Retina (tissue), 1 donor: ENCODE measurements at places on chromosomes 3 and 15.

GRCh38 chr3:122969585-122970469, 57.7 kb downstream of the SEMA5B start:
- no peak for DNase-seq

DNA sequence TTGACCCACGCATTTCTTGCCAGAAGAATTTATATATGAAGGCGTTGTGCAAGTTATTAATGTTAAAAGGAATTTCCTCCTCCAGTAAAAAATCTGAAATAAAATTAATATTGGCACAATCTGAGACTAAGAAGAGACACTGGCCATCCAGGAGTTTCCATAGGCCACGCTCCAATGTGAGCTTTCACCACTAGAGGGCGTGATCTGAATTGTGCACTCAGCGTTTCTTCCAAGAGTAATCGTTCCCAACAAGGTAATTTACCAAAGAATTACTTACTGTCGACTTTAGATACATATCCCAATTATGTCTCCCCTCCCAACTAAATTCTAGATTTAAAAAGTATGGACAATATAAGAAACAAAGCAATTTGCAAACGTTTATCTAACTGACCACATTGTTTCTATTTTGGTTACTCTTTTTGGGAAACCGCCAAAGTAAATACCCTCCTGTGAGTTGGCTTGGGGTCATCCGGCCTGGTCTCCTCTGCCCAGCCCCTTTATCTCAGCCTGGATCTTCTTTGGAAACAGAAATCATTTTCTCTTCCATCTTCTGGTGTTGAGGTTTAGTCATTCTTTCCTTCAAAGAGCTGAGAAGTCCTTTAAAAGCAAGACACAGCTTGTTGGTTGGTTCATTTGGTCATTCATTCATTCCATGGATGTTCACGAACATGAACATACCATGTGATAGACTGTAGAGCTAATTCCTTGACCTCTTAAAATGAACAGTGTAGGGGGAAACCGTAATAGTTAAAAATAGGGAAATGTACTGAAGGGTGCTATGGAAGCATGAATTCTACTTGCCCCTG, 26.2 kb downstream of the POLR2M start:
- DNase-seq: peak; percentile 50

DNA sequence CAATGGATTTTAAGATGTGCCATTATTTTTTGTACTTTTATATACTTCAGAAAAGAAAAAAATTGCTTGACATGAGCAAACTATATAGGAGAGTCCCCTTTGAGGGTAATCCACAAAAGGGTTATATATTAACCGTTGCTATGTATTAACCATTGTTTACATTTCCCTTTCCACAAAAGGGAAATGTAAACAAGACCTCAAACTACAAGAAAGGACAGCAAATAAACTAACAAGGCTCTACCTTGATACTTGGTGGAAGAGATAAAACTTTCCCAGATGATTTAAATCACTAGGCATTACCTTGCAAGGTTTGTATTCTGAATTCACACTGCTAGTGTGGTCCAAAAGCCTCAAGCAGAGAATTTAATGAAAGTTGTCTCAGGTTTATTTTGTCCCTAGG, 616.3 kb upstream of the BCHE start:
- DNase-seq: no peak

DNA sequence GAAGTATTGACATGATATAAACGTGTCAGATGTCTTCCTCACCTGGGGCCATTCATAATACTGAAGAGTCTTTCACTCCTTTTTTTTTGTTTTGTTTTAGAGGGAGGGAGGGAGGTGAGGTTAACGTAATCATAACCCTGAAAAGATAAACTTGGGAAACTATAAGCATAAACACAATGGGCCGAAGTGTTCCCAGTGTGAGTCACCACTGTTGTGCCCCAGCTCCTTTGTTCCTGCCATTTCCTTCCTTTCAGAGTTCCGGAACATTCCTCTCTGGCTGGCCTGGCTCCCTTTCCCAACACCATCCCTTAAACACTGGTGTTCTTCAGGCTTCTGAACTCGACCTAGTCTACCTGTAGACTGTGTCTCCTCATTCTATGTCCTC, 18.6 kb downstream of the PLD1 start:
- DNase-seq: no peak

- DNase-seq: no peak
These were observed 108.1 kb upstream of the MELTF start for GRCh38 chr3:197137751-197138150.

DNA sequence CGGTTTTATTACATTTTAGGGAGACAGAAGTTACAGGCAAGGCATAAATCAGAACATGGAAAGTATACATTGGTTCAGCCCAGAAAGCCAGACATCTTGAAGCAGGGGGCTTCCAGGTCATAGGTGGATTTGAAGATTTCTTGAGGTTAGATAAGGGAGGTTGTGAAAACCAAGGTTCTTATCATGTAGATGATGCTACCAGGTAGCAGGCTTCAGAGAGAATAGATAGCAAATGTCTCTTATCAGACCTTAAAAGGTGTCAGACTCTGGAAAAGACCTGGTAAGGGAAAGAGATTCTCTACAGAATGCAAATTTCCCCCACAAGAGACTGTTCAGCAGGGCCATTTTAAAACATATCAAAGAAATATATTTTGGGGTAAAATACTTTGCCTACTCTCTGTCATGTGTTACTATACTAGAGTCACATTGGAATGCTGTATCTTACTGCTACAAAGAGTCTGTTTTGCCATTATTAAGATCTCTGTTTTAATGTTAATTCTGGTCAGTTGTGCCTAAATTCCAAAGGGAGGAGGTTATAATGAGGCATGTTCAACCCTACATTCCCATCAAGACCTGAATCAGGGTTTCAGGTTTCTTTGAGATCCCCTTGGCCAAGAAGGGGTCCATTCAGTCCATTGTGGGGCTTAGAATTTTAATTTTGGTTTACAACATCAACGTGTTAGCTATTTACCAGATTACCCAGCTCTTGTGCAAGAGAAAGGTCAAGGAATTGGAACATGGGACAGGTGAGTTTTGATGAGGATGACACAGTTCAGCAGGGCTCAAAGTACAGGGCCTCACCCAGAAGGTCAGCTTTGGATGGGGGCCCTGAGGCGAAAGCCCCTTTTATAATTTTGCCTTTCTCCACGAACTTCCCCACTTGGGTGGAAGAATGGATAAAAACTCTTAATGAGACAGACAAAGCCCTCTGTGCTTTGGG, 36.0 kb upstream of the LYZL4 start:
- no peak for DNase-seq

DNA sequence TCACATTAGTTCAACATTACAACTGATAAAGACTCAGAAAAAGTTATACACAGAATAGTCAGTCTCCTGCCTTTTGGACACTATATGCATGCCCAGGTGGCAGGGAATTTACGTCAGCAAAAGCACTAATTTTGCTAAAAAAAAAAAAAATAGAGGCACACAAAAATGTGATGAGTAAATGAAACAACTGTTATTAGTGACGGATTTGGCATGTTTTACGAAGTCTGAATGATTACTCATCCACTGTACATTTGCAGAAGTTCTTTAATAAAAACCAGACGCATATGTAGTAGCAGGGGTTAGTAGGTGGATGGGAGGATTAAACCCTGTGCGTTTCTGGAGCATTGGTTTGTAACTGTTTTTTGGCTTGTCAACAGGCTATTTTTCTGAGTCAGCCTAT, 99.0 kb downstream of the MITF start:
- DNase-seq: no peak

DNA sequence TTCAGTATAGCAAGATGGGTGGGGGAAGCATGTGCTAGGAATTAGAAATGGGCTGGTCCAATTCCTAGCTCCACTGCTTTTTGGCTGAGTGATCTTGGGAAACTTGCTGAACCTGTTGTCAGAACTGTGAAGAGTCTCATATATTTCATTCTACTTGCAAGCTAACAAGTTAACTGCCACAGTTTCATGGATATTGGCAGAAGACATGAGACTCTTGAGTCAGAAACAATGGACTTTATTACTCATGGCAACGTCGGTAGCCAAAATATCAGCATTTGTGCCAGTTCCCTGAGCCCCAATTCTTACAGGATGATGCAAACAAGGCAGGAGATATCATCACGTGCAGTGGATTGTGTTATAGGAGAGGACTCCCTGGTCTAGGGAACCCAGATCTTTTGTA, 26.6 kb upstream of the PLAAT1 start:
- no peak for DNase-seq

DNA sequence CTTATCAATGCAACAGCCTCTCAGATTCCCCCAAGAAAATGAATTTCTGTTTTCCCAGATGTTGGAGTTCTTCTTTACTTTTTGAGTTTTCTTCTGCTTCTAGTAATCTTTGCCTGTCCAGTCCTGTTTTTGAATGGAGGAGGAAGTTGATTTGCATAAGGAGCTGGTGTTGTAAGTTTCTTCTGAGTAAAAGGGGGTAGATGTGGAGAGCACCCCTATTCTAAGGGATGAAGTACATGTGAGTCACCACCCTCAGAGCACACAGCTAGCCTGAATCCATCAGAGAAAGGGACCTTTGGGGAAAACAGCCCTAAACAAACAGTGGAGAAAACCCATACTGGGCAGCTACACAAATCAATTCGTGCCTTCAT, 34.5 kb downstream of the ACAA1 start:
- no peak for DNase-seq

GRCh38 chr3:129558772-129559564, 16.0 kb downstream of the H1-8 start:
- no peak for DNase-seq

DNA sequence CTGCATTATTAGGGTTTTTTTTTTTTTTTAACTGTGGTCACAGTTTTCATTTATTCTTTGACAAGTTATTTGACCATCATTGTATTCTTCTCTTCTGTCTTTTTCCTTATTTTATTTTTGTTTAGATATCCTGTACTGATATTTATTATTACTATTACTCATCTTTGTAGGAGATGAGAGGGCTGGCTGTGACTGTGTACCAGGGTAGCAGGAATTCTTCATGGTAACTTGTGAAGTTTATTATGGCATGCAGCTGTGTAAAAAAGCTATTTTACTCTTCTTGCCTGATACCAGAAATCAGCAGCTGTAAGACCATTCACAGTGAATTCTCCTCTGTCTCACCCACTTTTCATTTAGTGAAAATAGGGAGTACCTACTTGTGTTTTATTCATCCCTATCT, 44.5 kb downstream of the ATP6V1A start:
- DNase-seq: no peak

DNA sequence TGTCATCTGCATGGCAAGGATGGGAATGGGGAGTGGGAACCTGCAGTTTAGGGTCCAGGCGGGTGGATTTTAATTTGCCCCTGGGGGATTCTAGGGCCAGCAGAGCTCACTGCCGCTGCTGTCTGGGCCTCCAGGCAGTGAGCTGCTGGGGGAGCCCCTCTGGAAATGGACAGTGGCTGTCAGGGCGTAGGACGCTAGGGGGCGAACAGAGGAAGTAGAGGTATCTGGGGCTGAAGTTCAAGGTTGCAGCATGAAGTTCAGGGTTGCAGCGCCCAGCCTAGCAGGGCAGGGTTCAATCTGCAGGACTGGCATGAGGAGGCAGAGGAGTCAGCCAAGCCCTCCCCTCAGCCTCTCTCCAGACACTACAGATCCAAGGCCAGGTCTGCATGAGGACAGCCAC, 49.5 kb downstream of the APBA2 start:
- DNase-seq: no peak

- DNase-seq: no peak
These were observed 435.6 kb downstream of the ROBO2 start for GRCh38 chr3:77475507-77475906.

DNA sequence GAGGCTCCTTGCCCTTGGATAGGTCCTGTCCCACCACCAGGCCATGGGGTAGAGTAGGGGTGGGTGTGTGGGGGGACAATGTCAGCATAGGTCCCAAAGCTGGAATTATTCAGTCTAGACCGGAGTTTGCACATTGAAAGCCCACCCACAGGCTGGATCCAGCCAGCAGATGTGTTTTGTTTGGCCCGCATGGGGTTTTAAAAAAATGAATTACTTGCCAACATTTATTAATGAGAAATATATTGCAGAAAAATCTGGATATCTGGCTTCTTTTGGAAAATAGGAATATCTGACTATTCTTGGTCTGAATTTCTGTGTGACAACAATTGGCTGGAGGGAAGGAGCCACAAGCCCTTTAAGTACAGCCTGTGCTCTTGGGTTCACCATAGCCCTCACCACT, 17.3 kb upstream of the LRIG1 start:
- no peak for DNase-seq

DNA sequence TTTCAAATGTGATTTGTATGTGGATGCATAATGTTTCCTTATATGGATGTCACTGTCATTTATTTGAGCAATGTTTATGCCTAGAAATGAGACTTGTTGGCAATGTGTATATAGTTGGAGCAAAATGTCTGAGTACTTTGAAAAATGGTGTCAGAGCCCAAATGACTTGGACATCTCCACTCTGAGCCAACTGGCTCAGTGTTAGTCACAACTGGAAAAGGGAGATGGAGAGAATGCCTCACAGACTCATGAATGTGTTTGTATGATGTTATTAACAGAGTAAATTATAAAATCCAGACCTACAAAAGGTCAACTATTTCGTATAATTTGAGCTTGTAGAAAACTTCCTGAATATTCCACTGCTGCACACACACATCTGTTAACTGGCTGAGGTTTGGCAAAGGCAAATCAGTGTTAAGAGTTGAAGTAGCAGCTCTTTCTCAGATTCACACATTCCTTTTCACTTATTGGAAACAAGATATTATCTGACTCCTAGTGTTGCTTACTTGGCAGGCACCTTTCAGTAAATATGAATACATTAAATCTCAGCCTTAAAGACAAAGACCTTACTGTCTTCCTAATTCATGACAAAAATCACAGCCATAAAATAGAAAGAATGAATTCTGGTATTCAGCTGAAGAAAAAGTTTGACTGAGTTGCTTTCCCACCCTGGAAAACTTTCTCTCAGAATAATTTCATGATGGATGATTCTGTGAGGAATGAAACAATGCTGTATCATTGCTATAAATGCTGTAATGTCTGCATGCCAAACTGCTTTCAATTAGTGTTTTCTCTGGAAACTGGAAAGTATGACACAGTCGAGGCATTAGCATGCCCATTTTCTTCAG, 27.0 kb downstream of the ADIPOQ start:
- no peak for DNase-seq

DNA sequence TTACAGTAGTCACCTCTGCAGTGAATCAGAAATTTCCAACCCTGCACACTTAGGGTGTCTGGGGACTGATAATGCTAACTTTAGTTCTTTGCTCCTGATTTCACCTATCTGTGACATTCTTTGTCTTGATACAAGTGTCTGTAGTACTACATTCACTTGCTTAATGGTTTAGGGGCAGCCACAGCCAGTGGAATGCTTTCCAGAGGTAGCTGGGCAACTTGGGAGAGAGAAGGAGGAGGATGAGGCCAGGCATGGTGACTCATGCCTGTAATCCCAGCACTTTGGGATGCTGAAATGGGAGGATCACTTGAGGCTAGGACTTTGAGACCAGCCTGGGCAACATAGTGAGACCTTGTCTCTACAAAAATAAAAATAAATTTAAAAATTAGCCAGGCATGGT, 8.5 kb downstream of the BAHD1 start:
- DNase-seq: no peak

DNA sequence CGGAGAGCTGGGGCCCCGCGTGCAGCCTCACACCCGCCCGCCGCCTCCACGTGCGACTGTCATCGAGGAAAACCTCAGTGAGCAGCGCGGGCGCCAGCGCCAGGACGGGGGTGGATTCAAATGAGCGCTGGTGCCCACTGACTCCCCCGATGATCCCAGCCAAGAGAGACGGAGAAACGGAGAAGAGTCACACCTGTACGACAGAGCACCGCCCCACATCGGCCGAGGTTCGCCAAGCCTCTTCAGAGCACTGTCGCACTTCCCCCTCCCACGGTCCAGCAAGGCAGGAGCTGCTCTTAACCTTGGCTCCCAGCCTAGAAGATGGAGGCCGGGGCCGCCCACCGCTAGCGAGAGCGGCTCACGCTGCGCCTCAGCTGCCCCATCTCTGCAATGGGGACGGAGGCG, 130.9 kb upstream of the IQSEC1 start:
- no peak for DNase-seq
